ENCODE measurements at places on chromosomes 13 and 19.

DNA sequence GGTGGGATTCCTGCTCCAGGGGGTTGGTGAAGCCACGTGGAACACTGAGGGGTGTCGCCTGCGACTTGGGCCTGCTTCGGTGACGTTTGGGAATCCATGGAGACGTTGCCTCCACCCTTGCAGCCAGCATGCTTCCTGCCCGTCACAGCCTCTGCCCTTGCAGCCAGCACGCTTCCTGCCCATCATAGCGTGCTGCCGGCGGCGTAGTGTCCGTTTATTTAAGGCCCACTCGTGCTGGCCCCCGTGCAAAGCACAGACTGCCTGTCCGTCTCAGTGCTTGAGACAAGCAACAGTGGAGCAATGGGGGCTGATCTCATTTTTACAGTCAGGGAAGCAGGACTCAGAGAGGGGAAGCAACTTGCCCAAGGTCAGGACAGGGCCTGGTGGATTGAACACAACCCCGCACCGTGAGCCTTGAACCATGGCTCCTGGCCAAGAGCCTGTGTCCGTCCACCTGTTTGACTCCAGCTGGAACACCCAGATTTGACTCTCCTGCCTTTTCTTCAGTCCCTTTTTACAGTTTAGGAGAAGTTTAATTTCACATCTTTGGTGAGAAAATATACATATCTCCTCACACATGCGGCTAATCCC is 149.6 kb downstream of the TEX29 start:
- no peak for DNase-seq

GRCh38 chr13:97008643-97009042 is 14.4 kb upstream of the OXGR1 start:
- no peak for DNase-seq

DNA sequence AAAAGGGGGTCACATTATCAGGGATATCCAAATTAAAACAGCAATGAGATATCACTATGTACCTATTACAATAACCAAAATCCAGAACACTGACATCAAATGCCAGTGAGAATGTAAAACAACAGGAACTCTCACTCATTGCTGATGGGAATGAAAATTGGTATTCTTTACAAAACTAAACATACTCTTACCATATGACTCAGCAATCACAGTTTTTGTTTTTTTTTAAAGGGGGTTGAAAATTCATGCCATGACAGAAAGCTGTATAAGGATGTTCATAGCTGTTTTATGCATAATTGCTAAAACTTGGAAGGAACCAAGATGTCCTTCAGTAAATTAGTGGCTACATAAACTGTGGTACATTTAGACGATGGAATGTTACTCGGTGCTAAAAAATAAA is 71.6 kb upstream of the SLITRK1 start:
- DNase-seq, result no peak

DNA sequence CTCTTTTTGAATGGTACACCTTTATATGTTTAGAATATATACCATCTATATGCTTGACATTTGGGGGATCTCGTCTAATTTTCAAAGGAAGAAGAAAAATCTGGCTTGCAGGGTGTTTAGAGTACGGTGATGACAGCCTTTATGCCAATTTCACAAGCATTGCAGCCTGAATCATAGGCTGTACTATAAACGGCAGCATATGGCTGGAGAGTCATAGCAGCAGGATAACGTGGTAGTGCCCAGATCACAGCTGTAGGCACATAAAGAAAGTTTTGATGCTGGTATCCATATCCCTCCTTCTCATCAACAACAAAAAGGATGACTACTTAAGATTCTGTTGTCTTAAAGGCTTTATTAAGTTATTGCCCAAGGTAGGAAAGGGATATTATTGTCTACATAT is 253.0 kb downstream of the PCDH9 start:
- DNase-seq, result no peak

Measured in AG08395 (cell line).